ENCODE measurements at places on chromosomes 16 and 17.

GRCh38 chr16:83862661-83863060 is 36.3 kb upstream of the MLYCD start:
- DNase-seq, result no peak

- DNase-seq, result no peak
Observed at GRCh38 chr17:42255445-42255844, 20.7 kb downstream of the STAT5B start.

- DNase-seq, result no peak
Observed at GRCh38 chr16:82271636-82272035, 101.6 kb upstream of the MPHOSPH6 start.

- no peak for DNase-seq
Observed at GRCh38 chr17:67557052-67557845, 160.5 kb upstream of the NOL11 start.

- DNase-seq, result peak; percentile 54
Observed at GRCh38 chr17:46795379-46795952, 23.0 kb downstream of the WNT3 start.

DNA sequence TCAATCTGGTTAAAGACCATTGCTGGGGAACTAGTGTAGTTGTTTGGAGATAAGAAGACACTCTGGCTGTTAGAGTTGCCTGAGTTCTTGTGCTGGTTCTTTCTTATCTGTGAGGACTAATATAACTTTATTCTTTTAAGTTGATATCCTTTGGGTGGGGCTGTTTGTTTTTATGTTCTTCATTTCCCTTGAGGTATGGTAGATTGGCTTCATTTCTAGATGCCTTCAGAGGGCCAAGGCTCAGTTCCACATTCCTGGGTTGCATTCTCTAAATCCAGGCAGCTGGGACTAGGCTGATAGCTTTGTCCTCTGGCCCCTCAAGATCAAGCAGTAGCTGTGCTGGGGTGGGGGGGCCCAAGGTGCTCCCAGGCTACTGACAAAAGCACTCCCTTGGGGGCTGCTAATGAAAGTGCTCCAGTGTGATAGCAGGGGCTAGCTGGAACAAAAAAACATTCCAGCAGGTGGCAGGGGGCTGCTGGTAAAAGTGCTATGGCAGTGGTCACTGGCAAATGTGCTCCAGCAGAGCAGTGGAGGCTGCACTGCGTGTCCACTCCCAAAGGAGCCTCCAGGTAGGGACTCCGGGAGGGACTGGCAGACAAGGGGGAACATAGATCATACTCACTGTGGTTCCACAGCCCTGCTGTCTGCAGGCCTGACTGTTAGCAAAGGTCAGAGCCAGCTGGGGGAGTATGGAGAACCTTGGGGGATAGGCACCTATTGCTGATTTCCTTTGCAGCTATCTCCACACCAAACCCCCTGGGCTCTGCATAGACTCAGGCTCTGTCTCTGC is 45.9 kb upstream of the KCNJ16 start:
- no peak for DNase-seq

DNA sequence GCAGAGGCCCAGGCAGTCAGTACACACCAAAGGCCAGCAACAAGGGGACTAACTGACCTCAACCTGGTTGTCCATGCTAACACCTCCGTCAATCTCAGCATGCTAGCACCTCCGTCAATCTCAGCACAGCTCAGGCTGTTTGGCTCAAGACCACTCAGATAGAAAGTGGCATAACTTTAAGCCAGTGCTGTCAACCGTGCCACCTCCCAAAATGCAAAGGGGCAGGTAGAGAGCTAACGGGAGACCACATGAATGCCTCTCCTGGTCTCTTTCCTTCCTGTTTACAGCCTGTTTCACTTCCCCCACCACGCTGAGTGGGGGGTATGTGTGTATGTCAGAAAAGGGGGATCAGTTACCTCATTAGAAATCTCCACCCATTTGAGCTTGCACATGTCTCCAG is 3.3 kb downstream of the UBTF start:
- DNase-seq, result no peak

- DNase-seq, result no peak
Observed at GRCh38 chr17:8019665-8020650, 17.5 kb downstream of the GUCY2D start.

- no peak for DNase-seq
Observed at GRCh38 chr16:50528820-50529219, 19.4 kb upstream of the NKD1 start.

GRCh38 chr17:19646788-19647696 is 1.5 kb upstream of the ALDH3A2 start:
- peak; percentile 71 for DNase-seq

DNA sequence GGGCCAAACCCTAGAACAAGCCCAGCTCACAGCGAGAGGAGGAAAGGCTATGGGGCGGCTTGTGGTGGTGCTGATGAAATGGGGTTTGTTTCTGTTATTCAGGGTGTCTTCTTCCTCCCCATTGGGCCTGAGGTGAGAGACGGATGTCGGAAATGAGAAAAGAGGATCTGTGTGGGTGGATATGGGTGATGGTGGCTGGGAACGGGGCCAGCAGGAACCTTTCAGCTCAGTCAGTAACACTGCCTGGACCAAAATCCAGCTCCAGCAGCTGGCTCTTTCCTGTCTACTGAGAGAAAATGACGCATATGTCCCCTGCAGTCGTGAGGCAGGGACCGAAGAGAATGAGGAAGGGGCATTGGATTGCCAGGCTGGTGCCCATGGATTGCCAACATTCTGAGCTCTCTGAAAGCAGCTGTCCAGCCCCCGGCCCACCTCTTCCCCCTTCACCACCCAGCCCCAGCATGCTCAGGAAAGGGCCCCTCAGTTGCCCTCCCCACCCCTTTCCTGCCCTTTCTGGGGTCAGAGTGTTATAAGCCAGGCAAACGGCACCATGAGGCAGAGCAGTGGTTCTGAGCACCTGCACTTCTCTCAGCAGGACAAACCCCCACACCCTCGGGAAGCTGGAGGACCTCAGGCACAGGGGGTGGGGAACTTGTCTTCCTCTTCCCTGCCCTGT is 4.0 kb downstream of the MYH3 start:
- DNase-seq, result no peak

DNA sequence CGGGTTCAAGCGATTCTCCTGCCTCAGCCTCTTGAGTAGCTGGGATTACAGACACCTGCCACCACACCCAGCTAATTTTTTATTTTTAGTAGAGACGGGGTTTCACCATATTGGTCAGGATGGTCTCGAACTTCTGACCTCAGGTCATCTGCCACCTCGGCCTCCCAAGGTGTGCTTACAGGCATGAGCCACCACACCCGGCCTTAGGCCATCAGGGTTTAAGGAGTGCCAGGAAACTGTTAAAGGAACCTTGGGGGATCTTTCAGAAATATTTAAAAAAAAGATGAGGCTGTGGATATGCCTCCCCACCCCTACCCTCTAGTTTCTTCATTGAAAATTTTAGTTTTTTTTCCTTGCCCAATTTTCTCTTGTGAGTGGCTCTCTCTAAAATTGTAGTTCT is 31.4 kb upstream of the UBE2G1 start:
- DNase-seq, result no peak

DNA sequence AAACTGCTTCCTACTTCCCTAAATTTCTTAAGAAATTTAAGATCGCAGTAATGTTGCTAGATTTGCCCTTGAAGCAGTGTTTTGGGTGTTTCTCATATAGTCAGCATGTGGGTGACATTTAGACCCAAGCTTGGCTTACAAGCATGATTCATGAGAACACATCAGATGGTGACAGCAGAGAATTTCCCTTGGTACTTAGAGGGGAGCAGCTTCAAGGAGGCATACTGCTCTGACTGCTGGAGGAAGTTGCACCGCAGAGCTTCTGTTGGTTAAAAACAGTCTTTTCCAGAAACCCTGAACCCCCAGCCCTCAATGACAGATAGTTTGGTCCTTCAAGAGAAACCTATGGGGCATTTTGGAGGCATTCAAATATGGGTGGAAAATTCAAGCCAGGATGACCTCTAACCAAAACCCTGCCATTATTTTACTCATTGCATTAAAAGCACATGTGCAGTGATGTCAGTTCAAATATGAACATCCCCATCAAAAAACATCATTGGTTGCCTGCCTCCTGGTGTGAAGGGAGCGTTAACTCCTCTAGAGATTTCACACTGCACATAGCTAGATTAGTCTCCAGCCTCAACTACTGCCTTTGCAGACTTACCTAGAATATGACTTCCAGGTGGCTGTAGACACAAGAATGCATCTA is 201.5 kb upstream of the CACNG5 start:
- DNase-seq, result peak; percentile 15

DNA sequence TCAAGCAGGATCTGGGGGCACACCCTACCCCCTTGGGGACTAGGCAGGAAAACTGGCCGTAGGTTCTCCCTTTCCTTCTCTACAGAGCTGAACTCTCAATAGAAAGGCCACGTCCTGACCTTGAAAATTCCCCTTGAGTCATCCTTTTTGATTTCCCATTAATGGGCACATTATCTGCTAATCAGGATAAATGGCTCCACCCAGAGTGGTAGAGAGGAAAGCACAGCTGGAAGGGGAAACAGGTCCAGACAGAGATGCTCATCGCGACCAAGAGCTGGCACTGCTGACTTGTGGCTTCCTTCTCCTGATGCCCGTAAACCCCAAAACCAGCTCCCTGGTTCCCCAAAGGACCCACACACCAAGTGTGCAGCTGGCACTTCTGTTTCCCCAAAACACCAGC is 206.5 kb upstream of the CDH5 start:
- no peak for DNase-seq

DNA sequence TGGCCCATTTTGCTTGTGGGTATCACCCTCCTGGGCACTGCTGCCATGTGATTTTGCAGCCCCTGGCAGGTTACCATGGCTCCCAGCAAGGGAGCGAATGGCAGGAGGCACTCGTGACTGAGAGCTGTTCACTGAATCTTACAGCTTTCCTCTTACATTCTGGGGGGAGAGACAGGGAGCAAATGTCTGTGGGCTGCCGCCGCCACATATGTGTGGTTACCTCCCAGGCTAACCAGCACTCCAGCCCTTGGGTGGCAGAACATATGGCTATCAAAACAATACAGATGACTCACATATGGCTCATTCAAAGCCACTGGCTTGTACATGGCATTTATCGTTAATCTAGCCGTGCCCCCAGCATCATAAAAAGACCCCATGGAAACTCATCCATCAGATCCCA is 19.8 kb downstream of the GTF3C1 start:
- DNase-seq, result peak; percentile 90

GRCh38 chr16:87850009-87851006 is 19.0 kb downstream of the SLC7A5 start:
- DNase-seq, result peak; percentile 54

- DNase-seq, result no peak
Observed at GRCh38 chr16:61858988-61859387, 177.2 kb downstream of the CDH8 start.

- no peak for DNase-seq
Observed at GRCh38 chr16:60217787-60218186, 1483.7 kb upstream of the GOT2 start.

GRCh38 chr16:67865318-67865717 is 7.5 kb upstream of the EDC4 start:
- peak; percentile 35 for DNase-seq

- no peak for DNase-seq
Observed at GRCh38 chr16:30023586-30023985, 588 bp downstream of the C16orf92 start.

DNA sequence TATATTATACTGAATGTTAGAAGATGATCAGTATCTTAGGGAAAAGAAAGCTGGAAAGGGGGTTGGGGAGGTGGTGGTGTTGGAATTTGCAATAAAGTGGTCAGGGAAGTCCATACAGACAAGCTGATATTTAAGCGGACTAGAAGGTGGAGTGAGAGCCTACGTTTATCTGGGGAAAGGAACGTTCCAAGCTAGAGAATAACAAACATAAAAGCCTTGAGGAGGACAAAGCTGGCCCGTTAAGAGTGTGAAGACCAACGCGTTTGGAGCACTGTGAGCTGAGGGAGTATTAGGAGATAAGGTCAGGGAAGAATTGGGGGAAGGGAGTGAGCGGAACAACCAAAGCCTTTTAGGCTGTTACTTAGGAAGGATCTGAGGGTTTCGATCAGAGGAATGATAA is 1.4 kb downstream of the DDX42 start:
- DNase-seq, result peak; percentile 18

GRCh38 chr17:56351675-56352074 is 198.4 kb downstream of the ANKFN1 start:
- no peak for DNase-seq

GRCh38 chr17:41624208-41625101 is at the start of gene KRT17:
TSS of gene KRT17 (minus strand) at chr17:41624575. CDS start at chr17:41624509, 66 bp downstream.
- peak; percentile 35 for DNase-seq

GRCh38 chr16:88308441-88309173 is 74.2 kb upstream of the ZNF469 start:
- no peak for DNase-seq

DNA sequence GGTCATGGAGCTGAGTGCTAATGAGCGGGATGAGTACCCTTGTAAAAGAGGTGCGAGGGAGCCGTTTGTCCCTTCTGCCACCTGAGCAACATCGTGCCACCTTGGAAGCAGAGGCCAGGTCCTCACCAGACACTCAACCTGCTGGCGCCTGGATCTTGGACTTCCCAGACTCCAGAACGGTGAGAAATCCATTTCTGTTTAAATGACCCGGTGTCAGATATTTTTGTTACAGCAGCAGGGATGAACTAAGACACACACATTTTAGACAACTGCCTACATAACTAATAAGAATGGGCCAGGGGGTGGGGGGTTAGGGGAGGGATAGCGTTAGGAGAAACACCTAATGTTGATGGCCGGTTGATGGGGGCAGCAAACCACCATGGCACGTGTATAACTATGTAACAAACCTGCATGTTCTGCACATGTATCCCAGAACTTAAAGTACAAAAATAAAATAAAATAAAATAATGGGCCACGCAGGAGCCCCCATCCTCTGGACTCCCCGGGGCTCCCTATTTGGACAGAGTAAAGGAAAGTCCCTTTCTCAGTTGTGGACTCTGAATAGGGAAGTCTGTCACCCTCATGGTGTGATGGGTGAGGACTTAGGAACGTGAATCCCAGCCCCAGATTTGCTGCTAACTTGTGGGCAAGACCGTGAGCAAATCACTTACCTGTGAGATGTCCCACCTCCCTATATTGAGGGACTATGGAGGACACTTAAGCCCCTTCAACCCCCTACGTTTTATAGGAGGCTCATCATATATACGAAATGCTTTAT is 60.6 kb upstream of the DNAH17 start:
- DNase-seq, result no peak

GRCh38 chr17:78252701-78253635 is 21.5 kb downstream of the TMEM235 start:
- DNase-seq, result no peak

GRCh38 chr17:76734080-76734840 is 2.9 kb downstream of the SRSF2 start:
- DNase-seq, result peak; percentile 41

DNA sequence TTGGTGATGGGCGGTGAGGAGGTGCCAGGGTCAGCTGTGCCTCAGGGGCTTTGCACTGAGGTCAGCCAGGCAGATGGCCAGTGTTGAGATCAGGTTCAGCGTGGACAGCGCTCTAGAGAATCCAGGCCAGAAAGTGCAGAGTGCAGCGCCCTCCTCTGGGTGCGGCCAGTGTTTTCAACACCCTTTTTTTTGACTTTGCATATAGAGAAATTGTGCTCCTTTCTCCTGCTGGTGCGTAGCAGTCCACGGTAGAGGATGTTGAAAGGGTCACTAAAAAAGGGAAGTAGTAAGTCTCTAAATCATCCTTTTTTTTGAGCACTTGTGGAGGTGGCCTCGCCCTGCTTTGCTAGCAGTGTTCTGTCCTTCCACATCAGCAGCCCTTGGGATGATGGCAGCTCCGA is 53.9 kb downstream of the BANP start:
- DNase-seq, result no peak

Data from NCI-H69 (cell line).